Activated naive CD4-positive, alpha-beta T cell treated with anti-CD3 and anti-CD28 coated beads, Interleukin-2, amount 50 U/mL, for 72 hours (primary cell): ENCODE measurements at places on chromosomes 12 and 14.

GRCh38 chr12:65333649-65334048, 55.2 kb downstream of the MSRB3 start:
- no peak for DNase-seq

GRCh38 chr14:105913861-105914260, 387.5 kb downstream of the TMEM121 start:
- no peak for DNase-seq

- DNase-seq = no peak
These were observed 1.2 kb downstream of the KCNK10 start for GRCh38 chr14:88321692-88322503.

- DNase-seq = no peak
These were observed 93.8 kb upstream of the MON2 start for GRCh38 chr12:62372825-62373224.
